COLO829 (cell line): ENCODE measurements at places on chromosomes 1 and 21.

GRCh38 chr1:8846263-8846662, 28.8 kb upstream of the RERE start:
- no peak for DNase-seq

- DNase-seq = no peak
Measured at GRCh38 chr1:39413902-39414528, 77.4 kb upstream of the BMP8A start.

DNA sequence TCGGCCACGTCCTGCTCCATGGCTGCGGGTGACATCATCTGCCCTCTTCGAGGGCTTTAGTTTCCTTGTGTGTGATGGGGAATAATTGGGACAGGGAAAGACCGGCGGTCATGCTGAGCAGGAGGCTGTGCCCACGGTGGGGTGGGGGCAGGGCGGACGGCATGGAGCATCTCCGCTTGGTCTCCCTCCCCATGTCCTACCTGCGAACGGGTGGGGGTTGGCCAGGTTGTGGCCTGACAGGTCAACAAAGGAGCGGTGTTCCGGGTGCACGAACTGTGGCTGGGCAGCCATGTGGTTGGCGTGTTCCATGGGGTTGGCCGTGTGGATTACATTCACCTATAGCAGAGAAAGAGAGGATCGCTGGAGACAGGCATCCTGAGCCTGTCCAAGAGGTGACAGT, 80.0 kb downstream of the PIK3CD start:
- DNase-seq = no peak

GRCh38 chr1:162252214-162252613, 124.4 kb downstream of the SPATA46 start:
- DNase-seq = no peak

DNA sequence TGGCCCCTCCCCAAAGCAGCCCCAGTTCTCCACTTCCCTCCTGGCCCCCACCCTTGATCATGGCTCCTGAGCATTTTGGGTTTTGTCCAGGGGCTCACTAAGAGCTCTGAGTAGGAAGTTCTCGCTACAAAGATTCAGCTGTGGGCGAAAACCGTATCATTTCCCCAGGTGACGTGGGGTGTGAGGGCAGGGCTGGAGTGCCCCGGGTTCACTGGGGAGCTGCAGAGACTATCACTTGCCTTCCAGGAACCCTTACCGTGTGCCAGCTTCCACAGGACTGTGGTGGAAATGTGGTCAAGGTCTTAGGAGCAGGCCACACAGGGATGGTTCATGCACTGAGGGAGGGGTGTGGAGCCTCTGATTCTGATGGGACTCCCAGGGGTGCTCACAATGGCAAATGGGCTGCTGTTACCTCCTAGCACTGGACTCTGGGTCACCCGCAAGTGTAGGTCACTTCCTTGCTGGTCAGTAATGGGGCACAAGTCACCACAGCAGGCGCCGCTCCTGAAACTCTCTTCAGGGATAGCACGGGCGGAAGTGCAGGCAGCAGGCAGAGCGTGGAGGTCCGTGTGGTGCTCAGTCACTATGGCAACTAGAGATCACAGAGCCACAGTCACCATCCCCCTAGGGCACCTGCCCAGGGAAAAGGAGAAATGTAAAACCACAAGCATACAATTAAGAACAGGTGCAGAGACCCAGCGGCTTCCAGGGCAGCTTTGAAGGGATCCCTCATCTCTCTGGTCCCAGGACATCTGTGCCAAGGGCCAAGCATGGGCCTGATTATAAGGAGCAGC, 35.4 kb downstream of the RSPH1 start:
- no peak for DNase-seq

- DNase-seq = no peak
Measured at GRCh38 chr21:33036430-33037162, 10.9 kb downstream of the OLIG2 start.

DNA sequence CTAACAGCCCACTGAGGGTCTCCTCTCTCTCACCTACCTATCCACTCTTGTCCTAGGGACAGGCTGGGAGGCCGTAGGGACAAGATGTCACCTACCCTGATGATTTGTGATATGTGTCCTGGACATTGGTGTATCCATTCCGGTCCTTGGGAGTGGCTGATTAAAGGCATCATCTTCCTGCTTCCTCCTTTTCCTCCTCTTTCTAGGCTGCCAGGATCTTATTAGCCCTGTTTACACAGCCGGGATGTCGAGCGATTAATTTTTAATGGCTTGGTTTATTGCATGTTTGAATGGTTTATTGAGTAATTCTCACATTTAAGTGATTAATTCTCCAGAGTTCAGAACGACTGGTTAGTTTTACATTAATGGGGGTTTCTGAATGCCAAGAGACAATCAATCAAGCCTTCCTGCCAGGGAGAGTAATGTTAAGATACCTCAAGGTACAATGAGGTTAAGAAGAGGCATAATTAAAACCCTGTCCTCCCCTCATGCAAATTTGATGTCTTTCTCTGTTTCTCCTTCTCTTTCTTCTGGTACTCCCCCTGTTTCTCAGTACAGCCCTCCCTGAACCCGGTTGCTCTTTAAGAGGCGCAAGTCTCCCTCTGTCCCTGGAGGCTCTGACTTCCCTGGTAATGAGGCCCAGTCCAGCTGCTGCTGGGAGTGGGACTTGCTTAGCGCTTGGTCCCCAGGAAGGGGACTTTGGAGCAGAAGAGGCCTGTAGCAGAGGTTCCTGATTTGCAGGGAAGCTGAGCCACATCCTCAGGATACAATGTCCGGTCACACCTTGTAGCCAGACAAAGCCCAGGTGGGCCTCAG, 50.9 kb downstream of the ACTL8 start:
- no peak for DNase-seq

- no peak for DNase-seq
Measured at GRCh38 chr1:222557148-222557547, 9.2 kb upstream of the HHIPL2 start.

DNA sequence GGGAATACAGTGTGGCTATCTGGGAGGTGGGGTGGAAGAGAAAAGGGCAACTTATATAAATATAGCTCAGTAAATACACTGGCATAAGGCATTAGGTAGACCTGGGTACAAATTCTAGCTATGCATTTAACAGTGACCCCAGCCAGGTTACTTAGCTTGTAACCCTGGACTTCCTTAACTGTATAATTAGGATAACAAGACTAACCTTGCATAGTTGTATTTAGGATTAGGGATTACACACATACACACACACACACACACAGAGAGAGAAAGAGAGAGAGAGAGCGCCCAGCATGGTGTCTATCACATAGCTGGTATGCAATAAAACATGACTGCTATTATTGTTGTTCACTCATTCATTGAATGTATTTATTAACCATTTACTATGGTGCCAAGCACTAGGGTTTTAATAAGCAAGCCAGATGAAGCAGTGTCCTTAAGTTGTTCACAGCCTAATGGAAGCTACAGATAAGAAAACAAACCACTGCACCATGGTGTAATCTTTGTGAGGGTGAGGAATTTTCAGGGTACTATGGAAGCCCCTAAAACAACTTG, 251.4 kb downstream of the ZNF648 start:
- no peak for DNase-seq

- no peak for DNase-seq
Measured at GRCh38 chr21:44050276-44050675, 38.2 kb downstream of the TRAPPC10 start.

DNA sequence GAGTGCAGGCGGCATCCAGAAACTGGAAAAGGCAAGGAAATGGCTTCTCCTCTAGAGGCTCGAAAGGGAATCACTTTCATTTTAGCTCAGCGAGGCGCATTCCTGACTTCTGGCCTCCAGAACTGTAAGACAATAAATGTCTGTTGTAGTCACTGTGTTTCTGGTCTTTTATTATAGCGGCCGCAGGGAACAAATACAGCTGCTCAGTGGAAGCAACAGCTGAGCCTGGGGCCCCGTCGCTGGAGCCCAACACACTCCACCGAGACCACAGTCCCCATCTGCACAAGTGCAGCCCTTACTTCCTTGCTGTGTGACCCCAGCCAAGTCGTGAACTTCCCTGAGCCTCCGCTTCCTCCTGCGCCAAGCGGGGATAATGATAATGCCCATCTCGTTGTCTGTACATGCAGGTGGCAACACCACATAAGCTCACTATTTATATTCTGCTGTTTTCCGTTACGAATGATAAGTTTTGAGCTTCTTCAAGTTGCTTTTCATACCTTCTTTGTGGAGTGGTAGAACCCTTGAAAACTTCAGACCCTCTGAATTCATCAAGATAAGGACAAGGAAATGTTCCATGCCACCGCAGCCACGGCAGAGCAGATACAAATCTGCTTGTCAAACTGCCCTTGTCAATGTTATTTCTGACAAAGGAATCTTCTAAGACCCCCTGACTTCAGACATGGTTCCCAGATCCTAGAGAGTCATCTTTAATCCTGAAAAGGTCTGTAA, 3.2 kb upstream of the LAPTM5 start:
- DNase-seq = no peak

DNA sequence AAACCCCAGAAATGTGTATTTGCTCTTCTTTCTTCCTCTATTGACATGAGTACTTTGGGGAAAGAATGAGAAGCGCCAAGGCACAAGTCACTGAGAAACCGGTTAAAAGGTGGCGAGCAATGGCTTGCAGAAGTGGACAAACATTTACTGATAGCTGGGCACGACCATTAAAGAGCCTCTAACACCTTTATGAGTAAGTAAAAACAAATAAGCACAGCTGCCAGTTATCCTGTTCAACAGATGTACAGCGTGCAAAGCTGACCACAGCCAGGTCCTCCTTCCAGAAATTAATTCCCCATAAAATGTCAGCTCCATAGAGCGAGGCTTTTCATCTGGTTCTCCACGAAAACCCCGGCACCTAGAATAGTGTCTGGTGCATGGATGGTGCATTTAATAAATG, 72.7 kb downstream of the CAPZB start:
- no peak for DNase-seq

GRCh38 chr1:163397451-163398200, 75.9 kb downstream of the NUF2 start:
- no peak for DNase-seq

DNA sequence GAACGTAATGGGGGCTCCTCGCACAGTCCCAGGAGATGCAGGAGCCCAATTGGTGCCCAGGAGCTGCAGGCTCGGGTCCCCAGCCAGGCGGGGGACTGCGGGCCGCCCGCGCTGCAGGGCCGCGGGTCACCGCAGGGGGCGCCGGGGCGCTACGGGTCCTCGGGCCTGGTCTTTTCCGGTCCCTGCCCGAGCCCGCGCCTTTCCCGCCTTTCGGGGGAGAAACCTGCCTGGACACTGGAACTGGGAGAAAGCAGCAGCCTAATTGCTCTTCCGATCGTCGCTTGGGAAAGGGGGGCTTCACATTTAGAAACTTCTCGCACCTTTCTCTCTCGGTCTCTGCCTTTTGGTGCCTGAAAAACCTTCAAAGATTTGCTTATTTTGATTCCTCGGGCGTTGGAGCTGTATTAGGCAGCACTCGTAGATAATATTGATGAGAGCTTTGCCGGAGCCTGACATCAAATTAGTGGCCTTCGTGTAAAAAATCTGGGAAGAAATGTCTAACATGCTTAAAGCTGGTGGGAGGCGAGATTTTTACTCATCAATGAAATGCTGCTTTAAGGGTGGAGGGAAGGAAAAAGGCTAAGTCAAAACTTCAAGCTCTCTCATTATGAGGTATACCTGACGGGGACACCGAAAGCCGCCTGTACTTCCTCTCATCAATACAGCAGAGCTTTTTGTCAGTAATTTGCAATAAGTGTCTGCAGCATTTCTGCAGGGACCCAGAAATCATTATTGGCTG, 12.6 kb upstream of the BARHL2 start:
- DNase-seq = no peak

DNA sequence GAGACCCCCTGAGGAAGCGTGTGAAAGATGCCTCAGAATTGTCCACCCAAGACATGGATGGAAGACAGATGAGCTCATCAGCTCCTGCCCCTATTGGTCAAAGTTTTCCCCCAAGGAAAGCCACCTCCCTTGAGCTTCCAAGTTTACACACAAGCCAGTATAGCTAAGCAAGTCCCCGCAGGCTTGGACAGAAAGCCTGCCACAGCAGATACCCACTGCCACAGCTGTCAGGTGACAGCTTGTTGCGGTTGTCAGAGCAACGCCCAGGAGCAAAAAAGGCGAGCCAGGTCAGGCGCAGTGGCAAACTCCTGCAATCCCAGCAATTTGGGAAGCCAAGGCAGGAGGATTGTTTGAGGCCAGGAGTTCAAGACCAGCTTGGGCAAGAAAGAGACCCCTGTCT, 60.9 kb upstream of the IFNAR2 start:
- no peak for DNase-seq

DNA sequence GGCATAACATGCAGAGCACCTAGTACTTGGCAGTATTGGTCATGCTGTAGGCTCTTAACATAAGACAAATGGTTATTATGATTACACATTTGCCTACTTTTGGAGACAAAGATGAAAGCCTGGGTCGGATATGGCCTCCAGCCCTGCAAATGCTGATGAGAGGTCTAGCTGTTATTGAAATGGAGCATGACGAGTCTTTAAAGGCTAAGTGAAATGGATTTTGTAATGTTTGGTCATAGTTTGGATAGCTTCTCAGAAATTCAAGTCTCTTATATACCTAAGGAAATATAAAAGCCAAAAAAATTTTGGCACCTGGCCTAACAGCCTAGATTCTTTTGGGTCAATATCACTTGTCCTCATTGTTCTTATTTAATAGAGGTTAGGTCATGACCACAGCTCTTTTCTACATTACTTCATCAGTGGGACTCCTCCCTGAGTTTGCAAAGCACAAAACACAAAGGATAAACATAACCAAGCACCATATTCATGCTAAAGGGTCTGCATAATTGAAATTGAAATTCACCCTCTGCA, 69.2 kb upstream of the WLS start:
- no peak for DNase-seq

- DNase-seq = peak; percentile 37
Measured at GRCh38 chr1:32892368-32893197, 6.3 kb downstream of the HPCA start.

- no peak for DNase-seq
Measured at GRCh38 chr1:198480876-198481275, 59.6 kb downstream of the ATP6V1G3 start.

DNA sequence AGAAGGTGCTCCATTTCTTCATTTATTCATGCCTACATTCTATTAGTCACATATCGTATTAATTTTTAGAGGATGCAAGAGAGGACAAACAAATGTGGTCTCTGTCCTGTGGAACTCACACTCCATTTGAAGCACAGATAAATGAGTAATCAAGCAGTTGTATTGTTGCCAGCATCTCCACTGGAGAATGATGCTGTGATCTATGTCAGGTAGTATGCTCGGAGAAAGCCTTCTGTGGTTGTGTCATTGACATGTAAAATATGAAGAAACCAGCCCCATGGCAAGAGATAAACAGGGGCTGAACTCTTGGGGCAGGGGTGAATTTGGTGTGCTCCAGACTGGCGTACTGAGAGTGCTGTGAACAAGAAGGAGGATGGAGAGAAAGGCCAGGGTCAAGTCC, 101.2 kb downstream of the FASLG start:
- DNase-seq = no peak

DNA sequence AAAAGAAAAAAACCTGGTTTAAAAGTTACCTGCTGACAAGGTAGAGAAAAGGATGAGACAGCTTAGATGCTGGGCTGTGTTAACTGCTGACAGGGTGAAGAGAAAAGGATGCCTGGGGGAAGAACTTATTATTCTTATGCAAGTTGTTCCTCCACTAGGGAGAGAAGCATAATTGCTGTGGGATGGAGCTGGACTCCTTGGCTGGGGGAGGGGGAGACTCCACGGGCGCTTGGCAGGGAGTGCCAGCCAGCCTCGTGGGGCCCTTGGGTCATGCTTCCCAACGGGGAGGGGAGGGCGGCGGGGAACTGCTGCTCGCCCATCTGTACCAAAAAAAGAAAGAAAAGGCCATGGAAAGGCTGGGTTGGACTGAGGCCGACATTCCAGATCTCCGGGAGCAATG, 47.2 kb downstream of the SYCP1 start:
- no peak for DNase-seq
